GM12892 (cell line): ENCODE measurements at places on chromosomes 16 and 17.

- DNase-seq: no peak
These were observed 315.2 kb upstream of the MAF start for GRCh38 chr16:79915761-79916160.

GRCh38 chr17:1067282-1067956 lies 70.5 kb downstream of the TIMM22 start:
- no peak for DNase-seq

- no peak for DNase-seq
These were observed 5.8 kb downstream of the ADCY7 start for GRCh38 chr16:50272111-50272571.

DNA sequence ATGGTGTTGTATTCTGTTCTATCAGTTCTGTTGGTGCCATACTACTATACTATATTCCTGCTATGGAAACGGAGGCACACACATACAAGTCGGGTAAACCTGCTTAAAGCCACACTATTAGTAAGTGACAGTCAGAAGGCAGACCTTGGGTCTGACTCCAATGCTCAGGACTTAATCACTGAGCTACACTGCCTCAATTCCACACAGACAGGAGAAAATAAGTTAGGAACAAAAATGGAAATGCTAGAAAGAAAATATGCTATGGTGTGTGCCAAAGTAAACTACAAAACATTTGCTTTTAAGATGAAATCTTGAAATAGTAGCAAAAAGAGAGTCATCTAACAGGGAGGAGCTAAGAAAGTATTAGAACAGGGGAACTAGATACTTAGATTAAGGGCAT lies 48.1 kb downstream of the MYO1D start:
- DNase-seq: no peak

DNA sequence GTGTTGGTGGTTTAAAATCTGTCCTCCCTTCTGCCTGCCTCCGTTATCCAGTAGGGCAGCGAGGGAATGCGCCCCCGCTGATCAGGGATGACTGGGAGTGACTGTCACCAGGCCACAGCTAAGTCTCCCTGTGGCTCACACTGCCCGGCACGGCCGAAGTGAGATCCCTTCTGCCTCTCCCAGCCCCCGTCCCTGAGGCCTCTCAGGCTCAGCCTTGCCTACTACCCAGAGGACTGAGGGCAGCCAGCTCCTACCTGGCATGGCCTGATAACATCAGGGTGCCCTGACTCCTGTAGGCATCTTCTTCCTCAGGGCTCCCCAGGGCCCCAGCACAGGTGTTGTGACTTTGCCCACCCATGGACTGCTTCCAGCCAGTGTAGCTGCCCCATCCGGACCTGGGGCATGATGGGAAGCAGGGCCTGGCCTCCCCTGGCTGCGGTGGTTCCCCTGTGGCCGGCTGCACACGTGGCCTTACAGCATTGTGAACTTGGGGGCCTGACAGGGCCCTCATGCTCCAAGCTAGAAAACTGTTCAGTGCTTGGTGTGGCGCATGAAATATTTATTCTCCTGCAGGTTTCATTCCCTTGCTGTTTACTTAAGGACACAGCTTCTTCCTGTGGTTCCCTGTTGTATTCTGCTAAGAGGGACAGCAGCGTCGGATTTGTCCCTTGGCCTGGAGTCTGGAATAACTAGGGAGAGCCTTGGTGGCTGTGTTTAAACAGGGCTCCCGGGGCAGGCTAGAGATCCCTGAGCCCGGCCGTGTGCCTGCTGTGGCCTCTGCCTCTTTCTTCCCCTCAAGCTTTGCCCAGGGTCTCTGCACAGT lies 30.0 kb downstream of the GINS2 start:
- no peak for DNase-seq

DNA sequence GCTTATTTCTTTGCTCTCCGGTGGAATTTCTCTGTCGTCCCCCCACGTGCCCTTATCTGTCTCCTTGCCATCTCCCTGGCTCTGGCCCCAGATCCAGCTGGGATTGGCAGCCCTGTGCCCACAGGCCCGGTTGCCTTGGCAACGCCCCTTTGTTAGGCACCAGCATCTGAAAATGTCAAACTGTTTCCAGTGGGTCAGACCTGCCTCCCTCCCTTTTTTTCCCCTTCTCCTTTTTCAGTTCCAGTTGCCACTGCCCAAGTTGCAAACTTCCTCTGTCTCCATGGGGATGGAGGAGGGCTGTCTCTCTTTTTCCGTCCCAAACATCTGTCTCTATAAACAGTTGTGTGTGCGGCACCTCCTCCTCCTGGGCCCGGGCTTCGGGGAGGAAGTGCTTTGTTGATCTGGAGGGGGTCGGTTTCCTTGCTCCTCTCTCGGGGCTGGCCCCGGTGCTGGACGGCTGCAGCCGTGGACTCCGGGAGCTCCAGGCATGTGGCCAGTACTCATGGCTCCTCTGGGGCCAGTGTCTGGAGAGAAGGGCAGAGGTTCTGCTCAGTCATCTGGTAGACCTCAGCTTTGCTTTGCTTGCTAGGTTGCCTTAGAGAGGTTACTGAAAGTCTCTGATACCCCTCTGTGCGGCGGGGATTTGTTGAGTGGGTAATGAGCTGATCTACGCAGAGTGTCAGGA lies 35.3 kb downstream of the SOCS3 start:
- no peak for DNase-seq

DNA sequence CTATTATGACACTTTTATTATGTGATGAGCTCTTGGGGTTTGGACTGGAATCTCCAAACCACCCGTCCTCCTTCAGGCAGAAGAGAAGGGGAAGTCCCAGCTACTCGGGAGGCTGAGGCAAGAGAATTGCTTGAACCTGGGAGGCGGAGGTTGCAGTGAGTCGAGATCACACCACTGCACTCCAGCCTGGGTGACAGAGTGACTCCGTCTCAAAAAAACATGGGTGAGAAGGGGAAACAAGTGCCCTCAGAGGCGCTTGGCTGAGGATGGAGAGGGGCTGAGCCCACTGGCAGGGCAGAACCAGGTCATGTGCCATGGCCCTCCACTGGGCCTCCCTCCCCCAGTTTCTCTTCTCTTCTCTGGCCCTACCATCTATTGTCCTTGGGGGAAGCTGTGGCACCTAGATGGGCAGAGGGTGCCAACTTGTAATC lies 120.9 kb upstream of the SMURF2 start:
- no peak for DNase-seq

- DNase-seq: no peak
These were observed 14.8 kb upstream of the NSRP1 start for GRCh38 chr17:30101686-30102390.

- peak; percentile 68 for DNase-seq
These were observed 14.8 kb upstream of the MARVELD3 start for GRCh38 chr16:71610936-71611871.

- no peak for DNase-seq
These were observed 42.6 kb upstream of the CDR2 start for GRCh38 chr16:22417019-22417418.

GRCh38 chr17:42821176-42821575 lies 2.9 kb downstream of the BECN1 start:
- DNase-seq: no peak

- DNase-seq: no peak
These were observed 27.3 kb upstream of the ITGA2B start for GRCh38 chr17:44416558-44417289.

GRCh38 chr17:15078570-15078969 lies 186.6 kb downstream of the PMP22 start:
- no peak for DNase-seq

- no peak for DNase-seq
These were observed 315.4 kb upstream of the TBX2 start for GRCh38 chr17:61084260-61084659.

- DNase-seq: no peak
These were observed 37.1 kb downstream of the TNFRSF13B start for GRCh38 chr17:16934836-16935235.
